ENCODE measurements at places on chromosomes 12 and 14.

DNA sequence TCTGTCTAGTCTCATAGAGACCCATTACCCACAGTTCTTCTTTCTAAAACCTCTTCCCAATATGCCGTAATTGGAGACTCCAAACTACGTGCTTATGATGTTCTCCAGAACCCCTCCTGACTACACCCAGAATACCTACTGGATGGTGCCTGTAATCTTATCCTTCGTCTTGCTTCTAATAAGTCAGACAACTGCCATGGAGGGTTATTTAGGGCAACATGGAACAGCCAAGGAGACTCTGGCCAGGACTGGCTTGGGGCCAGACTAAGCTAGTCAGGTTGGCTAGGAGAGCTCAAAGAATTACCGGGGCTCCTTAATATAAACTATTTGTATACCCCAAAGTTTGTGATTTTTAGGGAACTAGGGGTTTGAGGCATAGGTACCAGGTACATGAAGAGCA is 6.8 kb downstream of the PFKM start:
- DNase-seq = no peak

DNA sequence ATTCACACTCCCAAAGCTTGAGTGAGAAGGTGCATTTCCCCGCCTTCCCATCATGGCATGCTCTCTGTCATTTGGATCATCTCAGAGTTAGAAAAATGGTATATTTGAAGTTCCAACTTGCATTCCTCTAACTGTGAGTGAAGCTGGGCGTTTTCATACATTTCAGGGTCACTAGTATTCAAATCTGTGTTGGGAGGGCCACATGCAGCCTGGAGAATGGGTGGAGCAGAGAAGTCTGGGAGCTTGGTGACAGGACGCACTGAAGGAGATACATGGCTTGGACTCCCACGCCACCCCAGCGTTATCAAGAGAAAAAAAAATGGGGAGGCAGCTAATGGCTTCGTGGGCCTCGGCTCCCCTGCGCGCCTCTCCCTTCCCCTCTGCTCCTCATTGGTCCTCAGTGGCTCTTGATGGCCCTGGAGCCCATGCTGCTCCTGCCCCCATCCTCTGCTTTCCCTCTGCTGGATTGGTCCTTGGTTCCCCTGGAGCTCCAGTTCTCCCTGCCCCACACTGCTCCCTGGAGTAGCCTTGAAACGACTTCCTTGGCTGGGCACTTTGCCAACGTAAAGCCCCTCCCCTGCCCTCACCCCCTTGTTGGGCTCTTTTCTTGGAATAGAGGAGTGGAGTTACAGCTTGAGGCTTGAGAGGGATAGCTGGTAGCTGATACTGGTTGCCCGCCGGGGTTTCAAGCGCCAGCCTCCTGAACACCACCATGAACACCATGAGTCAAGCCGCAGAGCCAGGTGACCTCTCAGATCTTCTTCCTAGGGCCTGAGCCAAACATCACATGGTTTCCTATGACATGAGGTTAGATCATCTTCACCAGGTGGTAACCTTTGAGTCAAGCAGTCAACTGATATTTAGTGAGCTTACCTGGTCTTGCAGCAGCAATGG is 139.6 kb downstream of the PRKCH start:
- DNase-seq = no peak

- DNase-seq = no peak
These were observed 226.6 kb downstream of the ALG10B start for GRCh38 chr12:38543151-38543550.

DNA sequence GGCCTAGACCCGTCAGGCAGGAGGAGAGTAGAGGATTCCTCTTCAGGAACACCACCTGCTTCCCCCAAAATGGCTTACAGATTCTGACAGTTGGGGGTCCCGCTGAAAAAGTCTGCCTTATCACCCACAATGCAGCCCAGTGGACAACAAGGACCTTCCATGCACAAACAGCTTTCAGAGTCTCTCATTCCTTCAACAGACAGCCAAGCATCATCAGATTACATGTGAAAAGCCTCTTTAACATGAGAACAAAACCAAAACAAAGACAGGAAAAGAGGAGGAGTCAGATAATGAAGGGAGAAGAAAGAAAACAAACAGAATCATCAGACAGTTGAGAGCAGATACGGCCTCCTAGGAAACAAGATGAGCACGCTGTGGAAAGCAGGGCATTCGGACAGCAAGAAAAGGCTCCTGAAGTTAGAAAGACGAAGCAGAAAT is 18.3 kb downstream of the KCTD10 start:
- no peak for DNase-seq

- no peak for DNase-seq
These were observed 497.5 kb downstream of the RERGL start for GRCh38 chr12:17592472-17592871.

GRCh38 chr12:85796001-85796400 is 40.2 kb downstream of the RASSF9 start:
- DNase-seq = no peak

GRCh38 chr14:96091149-96091693 is 52.1 kb downstream of the C14orf132 start:
- DNase-seq = no peak
